ENCODE measurements at places on chromosomes 5 and 9. TPM values are rescaled to one million over a fixed set of nuclear protein-coding genes. Genes with fewer than 3 reads are reported as not detected.

- peak; percentile 20 for DNase-seq
Measured at GRCh38 chr9:37669232-37669631, 18.5 kb downstream of the FRMPD1 start.

DNA sequence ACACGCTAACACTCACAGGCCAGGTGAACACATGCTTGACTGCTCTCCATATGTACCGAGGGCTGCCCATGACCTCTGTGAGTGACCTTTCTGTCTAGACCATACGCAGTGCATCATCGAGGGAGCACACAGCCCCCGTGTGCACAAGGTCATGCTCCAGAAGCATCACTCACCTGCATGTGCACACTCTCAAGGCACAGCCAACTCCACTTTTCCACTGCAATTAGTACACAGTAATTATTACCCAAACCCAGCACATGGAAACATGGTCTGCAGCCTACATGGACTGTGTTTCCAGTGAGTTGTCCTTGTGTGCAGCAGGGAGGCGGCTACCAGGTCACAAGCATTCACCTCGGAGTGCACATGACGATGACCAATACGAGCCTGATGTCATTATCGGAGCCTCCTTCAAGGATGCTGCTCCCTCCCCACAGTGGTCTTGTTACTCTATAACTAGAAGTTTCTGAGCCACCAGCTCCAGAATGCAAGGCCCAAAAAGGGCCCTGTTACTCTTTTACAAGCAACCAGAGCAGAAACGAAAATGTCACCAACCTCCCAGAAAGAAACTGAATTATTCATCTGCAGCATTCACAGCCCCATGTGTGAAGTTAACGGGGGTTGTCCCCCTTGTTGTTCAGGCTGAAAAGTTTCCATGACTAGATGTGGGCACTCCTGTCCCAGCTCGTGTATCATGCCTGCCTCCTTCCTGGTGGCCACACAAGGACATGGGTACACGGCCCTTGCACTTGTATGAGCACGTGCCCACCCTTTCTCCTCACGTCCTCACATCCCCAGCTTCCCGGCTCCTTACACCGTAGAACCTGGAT, 31.2 kb downstream of the SEMA4D start:
- DNase-seq: no peak

DNA sequence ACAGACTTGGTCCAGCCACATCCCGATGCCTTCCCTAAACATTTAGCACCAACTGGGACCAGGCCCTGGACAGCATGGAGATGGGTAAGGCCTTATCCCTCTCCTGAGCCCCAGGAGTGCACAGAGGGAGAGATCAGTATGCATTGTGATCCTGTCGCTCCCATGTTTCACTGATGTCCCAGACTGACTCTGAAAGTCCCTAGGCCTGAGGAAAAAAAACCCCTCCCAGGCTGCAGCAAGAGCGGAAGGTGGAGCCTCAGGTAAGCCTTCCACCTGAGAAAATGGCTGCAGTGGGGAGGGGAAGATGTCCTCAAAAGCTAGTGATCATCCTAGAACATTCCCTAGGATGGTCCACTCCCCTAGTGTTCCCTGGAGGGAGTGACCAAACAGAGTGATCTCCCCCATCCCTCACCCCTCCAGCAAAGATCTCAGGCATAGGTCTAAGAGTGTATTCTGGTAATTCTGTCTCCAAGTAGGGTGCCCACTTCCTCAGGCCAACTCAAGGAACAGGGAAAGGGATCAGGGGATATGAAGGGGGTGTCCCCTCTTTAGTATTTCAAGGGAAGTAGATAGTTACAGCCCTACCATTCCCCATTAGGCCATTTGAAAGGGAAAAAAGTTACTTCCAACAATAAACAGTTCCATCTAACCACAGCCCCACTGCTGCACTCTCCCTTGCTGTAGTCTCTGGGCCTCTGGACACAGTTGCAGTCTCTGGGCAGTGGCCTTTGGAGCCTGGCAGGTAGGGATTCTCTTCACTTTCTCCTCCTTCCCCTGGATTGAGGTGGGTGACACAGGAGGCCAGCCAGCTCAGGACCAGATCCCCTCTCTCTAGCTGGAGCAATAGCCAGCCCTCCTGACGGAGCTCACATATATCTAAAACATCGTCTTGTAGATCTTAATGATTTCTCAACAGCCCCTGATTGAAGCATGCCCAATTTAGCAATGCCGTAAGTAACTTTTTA, 6.8 kb upstream of the CXXC5 start:
- DNase-seq: no peak

GRCh38 chr5:126103868-126104267, 319.3 kb upstream of the GRAMD2B start:
- DNase-seq: no peak

DNA sequence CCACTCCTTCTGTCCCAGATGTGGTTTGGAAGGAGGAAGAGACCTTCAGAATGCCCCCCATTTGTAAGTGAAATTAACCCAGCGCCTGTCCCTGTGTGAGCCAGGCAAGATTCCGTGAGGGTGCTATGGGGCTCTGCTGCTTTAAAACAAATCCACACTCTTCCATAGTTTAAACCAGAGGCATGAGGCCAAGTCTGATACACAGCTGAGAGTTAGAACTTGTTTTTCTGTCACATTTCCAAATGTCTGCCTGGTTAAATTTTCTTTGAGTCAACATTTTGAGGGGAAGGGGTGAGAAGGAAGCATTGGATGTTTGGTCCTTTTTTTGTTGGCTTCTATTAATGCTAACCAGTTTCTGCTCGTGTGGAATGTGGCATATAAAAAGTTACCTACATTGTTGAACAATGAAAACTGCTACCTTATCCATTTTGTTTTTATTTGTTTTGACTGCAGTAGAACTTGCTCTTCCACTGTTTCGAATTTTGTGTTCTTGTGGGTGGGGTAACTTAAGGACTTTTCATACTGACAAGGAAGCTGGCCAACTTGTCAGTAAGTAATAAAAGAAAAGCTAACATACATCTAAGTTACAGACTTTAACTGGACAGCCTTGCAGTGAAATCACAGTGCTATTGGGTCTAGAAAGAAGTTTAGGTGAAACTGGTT, 12.9 kb downstream of the RGMB start:
- no peak for DNase-seq

DNA sequence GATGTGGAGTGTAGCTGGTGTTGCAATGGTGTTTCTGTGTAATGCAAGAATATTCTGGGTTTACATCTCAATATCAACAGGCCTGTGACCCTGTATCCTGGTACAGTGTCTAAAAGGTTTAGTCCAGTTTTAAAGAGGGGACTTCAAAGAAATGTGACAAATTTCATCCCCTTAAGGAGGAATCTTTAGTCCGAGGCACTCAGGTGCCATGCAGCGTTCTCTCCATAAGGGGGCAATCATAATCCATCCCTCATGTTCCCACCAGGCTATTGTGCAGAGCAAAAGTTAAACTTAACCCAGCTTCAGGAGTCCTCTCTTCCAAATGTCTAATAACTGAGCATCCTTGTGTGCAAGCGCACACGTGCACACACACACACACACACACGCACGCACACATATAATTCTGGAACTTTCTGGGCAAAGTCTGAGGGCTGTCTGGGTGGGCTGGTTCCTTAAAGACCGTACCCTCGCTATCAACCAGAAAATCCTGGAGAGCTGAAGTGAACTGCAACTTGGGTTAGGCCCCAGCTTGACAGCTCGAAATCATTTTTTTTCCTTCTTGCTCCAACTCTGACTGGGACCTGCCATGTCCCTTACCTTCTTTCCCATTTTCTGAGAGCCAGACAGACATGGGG, 46.0 kb downstream of the CRB2 start:
- peak; percentile 11 for DNase-seq

DNA sequence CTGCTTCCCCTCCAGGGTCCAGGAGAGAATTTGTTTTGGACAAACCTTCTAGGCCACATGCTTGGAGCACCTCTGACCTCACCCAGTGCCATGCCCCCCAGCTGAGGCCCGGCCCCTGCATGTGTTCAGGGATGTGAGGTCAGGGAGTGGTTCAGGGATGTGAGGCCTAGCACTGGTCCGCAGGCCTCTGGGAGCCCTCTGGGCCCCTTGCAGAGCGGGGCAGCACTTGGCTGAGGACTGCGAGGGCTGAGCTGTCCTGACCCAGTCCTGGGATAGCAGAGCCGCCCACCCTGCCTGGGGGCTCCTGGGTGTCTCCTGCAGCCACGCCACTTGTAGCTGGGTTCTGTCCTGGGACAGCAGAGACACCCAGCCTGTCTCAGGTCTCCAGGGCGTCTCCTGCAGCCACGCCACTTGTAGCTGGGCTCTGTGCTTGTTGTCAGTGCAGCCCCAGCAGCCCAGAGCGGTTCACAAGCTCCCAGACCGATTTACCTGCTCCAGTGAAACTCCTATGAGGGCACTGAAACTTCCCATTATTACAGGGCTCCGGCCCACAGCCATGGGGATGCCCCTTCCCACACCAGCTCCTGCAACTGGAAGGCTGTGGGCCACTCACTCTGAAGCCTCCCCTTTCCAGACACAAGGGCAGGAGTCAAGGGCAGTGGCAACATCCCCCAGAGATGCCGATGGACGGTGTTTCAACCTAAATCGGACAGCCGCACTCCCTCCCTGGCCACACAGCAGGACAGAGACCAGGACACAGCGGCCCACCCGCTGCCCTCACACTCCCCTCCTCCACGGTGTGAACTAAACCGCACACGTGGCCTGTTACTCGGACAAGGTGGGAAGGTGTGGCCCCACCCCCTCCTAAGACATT, 5.4 kb upstream of the CEP72 start:
- no peak for DNase-seq

DNA sequence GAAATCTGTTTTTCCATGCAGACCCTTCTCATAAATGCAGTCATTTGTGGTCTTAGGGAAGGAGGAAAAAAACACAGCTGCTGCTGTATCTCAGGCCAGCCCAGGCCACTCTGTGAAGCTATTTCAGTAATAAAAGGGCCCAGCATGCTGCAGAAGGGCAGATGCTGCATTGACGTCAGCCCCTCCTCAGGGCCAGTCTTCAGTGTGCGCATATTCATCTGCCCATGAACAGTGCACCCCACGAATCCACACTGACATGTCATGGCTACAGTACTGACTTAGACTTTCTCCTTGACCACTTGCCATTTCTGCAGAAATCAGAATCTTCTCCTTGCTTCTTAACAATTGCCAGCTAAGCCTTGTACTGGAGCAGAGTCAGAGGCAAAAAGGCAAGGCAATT, 304.7 kb downstream of the GABRG2 start:
- DNase-seq: no peak

DNA sequence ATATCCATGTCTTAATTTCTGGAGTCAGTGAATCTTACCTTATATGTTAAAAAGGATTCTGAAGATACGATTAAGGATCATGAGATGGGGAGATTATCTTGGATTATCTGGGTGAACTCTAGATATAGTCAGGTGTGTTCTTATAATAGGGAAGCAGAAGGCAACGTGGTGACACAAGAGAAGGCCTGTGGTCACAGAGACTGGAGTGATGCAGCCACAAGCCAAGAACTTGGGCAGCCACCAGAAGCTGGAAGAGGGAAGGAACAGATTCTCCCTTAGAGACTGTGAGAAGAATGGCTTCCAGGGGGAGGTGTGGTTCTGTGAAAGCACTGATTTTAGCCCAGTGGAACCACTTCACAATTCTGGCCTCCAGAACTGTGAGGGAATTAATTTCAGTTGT, 177.4 kb downstream of the ELAVL2 start:
- DNase-seq: no peak

GRCh38 chr5:166781737-166782136, 1509.7 kb upstream of the WWC1 start:
- no peak for DNase-seq

DNA sequence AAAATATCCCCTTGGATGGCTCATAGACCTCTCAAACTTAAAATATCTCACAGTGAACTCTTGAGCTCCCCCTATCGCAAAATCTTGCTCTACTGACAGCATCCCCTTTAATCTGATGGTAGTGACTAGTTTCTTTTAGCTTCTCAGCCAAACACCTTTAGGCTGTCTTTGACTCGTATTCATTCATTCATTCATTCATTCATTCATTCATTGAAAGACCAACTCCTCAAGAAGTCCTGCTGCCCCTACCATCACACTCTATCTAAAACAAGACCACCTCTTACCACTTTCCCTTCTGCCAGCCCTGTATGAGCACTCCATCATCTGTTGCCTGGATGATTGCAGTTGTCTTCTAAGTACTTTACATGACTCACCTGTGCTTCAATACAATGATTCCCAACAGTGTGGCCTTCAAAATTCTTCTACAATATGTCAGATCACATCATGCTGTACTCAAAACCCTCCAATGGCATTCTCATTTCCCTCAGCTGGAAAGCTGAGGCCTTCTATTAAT, 46.8 kb downstream of the ITGA2 start:
- DNase-seq: peak; percentile 96

- DNase-seq: peak; percentile 12
Measured at GRCh38 chr9:70668751-70669150, 254.3 kb upstream of the KLF9 start.

DNA sequence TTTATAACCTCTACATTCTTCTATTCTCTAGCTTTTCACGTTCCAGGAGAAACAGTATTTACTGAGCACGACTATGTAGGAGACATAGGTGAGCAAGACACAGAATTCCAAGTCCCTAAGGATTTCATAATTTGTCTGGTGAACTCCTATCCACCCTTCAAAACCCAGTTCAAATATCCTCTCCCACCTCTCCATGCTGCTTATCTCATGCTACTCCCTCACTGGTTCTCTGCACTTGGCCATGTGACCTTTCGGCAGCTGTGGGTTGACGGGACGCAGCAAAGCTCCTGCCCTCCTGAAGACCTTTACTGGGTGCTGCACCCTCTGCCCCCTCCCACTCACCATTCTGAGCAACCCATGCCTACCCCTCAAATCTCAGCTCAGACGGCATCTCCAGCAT, 173.2 kb downstream of the RGS3 start:
- no peak for DNase-seq

- peak; percentile 55 for DNase-seq
Measured at GRCh38 chr9:114606597-114607207, 4.4 kb upstream of the TMEM268 start.

GRCh38 chr5:6090838-6091237, 287.5 kb downstream of the MED10 start:
- no peak for DNase-seq

GRCh38 chr9:91516081-91516480, 92.4 kb upstream of the NFIL3 start:
- DNase-seq: no peak

- DNase-seq: no peak
Measured at GRCh38 chr5:490116-491106, 33.8 kb downstream of the SLC9A3 start.

DNA sequence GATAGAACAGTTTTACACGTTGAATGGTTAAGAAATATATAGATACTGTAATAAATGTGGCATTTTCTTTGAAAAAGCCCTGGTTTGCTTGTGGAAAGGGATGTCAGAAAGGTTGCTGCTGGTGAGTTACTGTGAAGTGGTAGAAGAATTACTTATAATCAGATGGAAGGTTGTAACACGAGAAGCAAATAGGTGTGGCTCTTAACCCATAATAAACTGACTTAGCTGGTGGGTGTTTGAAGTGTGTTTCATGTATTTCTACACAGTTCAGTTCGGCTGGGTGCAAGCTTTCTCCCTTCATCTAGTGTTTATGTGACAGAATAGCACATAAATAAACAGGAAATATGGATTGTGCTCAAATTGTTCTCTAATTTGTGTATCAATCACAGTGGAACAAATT, 5.5 kb downstream of the CNOT6 start:
- no peak for DNase-seq

GRCh38 chr5:139660105-139660922, 12.2 kb downstream of the CXXC5 start:
- DNase-seq: peak; percentile 76

Gene PTGES
- total RNA-seq: 41.6 TPM

Gene FKBP15
- 29.6 TPM for total RNA-seq

Gene TRIM36
- total RNA-seq: 6.1 TPM

Gene F2RL2
- 0.17 TPM for total RNA-seq

Gene CDH6
- not detected for total RNA-seq

Gene TNFSF8
- not detected for total RNA-seq

Gene PCDHGA6
- total RNA-seq: 2.2 TPM
